Stimulated activated CD4-positive, alpha-beta T cell treated with anti-CD3 and anti-CD28 coated beads, Interleukin-15, amount 100 ng/mL, for 48 hours (primary cell): ENCODE measurements at places on chromosomes 2 and 18.

GRCh38 chr2:215499331-215499730 is 63.5 kb upstream of the FN1 start:
- no peak for DNase-seq

DNA sequence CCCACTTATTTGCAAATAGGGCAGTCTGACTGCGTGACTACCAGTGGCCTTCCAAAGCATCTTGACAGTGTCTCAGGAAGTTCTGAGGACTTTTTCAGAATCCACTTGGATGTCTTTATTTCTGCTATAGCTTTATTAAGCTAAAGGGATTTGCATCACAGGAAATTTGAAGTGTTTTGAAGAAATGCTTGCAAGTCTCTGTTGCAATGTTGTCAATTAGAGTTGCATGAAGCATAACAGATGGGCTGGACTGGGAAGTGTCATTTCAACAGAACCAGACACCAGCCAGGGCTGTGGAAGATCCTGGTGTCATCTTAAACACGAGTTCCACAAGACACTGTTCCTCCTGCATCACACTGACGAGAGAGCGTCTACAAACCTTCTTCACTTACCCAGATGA is 224.5 kb downstream of the EN1 start:
- no peak for DNase-seq

DNA sequence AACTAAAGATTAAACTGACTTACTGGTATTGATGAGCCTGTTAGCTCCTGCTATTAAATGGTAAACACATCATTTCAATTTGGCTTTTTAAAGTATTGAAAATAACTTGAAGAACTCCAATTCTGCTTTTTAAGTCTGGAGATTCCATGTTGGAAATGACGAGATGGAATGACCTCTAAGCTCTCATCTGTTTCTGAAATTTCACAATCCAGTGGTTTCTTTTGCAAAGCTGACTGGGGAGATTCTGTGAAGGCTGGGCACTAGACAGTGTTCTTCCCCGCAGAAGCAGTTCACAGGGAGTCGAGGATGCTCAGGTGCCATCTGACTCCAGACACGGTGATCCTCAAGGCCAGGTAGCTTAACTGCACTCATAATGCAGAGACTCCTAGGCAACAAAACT is 44.7 kb downstream of the DHRS9 start:
- no peak for DNase-seq

DNA sequence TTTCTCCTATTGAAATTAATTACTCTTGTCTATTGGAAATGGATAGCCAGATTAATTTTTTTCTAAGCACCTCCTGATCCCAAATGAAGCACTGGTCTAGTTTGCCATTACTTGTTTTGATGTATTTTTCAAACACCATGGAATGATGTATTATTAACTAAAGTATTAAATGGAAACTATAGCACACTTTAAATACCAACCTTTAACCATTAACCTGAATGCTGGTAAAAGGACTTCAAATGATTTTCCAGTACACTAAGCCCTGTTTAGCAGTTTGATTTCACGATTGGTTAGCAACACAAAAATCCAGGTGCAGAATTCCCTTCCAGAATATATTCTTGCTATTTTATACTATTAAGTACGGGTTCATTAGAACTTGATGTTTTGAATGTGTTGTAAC is 37.3 kb downstream of the COL4A3 start:
- DNase-seq = no peak

DNA sequence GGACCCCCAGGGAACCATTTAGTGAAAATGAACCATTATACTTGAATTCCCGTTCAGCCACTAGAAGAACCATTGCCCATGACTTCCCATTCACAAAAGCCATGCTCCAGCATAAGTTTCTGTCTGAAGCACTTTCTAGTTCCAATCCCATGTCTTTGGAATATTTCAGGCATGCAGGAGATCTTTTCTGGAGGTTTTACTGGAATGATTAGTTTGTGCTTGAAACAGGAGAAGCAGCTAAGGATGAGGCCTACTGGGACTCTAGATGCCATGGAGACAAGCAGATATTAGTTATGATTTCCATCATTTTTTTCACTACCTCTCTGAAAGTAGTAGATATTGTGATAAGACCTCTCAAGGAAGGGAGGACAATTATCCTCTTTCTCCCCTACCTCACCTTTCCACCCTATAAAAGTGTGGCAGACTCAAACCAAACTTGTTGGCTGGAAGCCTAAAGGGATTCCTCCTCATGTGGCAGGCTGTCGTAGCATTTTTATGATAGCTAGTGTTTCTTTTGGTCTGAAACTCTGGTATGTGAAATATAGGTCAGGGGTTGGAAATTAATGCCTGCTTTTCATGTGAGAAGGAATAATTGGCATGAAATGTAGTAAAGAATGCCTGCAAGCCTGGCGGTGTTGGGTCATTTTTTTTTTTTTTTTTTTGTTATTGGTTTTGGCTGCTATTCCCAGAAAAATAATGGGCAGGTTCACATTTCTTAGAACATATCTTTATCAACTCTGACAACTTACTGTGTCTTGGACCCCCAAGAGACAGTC is 29.3 kb upstream of the MMADHC start:
- no peak for DNase-seq

- DNase-seq = no peak
These were observed 28.9 kb downstream of the C2orf76 start for GRCh38 chr2:119337749-119338148.

GRCh38 chr18:73545472-73545871 is 602.2 kb downstream of the FBXO15 start:
- no peak for DNase-seq

- DNase-seq = no peak
These were observed 133.6 kb upstream of the ERBB4 start for GRCh38 chr2:212672186-212672585.

DNA sequence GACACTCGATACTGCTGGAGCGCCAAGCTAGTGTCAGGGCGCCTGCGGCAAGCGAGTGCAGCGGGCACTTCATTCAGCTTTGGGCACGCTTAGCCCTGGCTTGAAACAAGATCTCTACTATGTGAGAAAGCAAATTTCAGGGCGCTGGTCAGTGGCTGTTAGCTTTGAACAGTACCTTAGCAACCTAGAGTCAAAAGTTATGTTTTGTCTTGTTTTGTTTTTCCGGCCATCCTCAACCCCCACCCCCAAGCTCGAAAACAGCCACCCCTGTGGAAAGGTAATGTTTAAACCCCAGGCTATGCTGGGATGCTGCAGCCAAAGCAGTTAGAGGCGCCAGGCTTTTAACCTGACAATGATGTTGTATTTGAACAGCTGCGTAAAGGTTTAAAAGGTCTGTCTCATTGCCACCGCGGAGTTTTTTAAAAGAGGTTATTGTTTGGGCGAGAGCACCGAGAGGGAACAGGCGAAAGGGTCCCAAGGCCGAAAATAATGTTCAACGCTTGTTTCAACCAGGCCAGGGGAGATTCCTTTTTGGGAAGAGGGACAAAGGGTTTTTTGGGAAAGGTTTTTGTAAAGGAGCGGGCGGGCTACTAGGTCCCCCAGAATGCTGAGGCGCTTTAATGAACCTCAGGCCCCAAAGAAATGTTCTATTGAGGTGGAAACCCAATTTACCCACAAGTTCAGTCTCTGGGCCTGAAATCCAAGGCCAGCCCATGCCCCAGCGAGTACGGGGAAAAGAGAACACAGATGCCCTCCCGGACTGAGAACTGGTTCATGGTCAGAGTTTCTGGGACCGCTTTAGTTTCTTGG is 2.3 kb upstream of the HOXD10 start:
- DNase-seq = no peak

DNA sequence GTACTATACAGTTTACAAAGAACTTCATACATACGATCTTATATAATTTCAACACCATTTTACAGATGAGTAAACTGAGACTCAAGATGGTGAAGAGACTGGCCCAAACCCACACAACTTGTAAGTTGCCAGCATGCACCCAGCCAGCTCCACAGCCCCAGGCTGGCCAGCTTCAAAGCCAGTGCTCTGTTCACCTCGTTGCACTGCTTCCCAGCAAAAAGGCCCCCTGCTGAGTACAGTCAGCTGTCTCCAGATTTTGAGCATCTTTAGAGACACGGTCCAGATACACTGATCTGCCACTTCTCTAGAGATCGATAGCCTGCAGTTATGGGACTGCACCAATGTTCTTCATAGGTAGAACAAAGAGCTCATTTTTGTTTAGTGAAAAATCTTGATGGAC is 257.2 kb upstream of the CHAC2 start:
- DNase-seq = no peak

DNA sequence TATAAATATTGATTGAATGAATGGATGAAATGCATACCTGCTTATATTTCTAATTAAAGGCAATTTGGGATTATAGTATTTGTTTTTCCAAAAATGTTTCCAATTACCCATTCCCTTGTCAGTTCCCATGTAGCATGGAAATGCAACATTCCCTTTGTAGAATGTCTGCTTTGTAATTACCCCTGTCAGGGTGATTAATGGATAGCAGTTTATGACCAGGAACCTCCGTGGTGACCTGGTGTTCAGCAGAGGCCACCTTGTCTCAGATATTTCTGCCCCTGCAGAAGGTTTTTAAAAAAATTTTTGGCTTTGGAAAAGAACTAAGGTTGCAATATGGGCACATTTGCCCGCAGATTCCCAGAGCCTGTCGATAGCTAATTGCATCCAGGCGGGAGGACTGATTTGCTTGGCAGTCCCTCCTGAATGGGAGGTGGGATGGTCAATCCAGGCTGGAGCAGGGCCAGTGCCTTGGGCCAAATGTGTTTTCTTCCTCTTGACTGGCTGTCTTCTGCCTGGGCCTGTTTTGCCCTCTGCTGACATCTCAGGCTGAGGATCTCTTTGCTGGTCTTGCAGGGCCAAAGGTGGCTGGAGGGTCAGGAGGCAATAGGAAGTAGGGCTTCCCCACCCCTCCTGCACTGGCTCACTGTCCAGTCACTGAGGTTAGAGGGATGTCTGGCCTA is 82.1 kb downstream of the TMEM182 start:
- no peak for DNase-seq

GRCh38 chr18:3479978-3480509 is 30.1 kb downstream of the TGIF1 start:
- no peak for DNase-seq

GRCh38 chr2:81084101-81084500 is 779.5 kb upstream of the LRRTM1 start:
- no peak for DNase-seq

DNA sequence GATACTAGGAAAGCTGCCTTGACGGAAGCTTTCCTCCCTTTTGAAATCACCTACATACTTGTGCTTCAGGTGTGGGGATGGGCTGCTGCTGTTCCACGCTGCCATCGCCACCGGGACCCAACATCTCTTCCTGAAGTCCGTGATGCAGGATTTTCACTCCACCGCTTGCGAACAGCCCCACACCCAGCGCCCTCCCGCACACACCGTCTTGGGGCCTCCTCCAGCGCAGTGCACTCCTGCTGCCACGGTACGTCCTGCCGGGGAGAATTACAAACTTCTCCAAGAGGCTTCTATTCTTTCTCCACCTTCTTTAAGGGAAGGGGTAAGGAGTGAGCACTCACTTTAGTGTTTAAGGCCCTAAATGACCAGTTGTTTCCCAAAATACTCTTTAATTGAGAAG is 58.2 kb downstream of the HRH4 start:
- no peak for DNase-seq

DNA sequence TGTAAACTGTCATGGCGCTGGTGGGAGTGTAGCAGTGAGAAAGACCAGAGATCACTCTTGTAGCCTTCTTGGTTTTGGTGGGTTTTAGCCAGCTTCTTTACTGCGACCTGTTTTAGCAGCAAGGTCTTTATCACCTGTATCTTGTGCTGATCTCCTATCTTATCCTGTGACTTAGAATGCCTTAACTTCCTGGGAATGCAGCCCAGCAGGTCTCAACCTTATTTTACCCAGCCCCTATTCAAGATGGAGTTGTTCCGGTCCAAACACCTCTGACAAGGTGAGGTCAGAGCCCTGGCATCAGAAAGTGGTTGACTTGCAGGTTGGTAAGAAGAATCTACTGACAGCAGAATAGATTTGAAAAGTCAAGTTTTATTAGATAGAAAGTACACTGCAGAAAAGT is 55.0 kb upstream of the MSH6 start:
- DNase-seq = no peak
